AG20443 (cell line): ENCODE measurements at places on chromosomes 7 and 10.
A peak's percentile ranks its signal among the peaks of the same experiment; 100 is the strongest.

DNA sequence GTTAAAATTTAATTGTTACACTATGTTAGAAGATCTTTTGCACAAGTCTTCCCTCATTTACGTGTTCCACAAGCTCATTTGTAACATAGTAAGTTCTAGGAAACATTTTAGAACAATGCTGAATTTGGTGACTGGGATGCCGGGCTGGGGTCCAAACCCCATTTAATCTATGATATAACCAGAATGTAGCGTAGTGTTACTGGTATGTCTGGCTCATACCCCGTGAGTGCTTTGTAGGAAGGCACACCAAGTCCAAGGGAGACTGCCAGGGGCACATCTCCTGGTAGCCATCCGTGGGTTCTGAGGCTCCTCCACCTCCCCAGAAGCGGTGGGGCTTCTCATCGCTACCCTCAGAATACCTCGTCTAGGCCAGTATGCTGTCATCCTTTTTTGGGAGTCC is 21.3 kb upstream of the TMEM236 start:
- DNase-seq = peak; percentile 43

- peak; percentile 84 for DNase-seq
These were observed 121.2 kb downstream of the EMX2 start for GRCh38 chr10:117663750-117664149.

DNA sequence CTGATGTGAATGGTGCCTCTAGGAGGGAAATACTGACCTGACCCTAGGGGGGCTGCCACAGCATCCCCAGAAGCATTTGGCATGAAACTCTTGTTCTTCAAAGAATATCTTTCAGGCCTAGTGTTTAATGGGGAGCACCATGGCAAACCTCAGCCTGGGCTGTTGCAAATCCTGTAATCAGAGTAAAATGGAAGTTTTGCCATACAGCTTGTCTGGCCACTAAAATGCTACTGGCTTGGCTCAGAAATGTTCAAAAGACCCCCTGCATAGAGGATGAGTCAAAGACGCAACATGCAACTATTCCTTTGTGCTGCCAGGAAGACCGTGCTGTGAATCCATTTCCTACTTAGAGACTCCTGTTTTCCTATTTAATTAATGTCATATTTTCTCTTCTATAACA is 26.7 kb downstream of the HECW1 start:
- DNase-seq = peak; percentile 30

- DNase-seq = no peak
These were observed 356.2 kb downstream of the RNLS start for GRCh38 chr10:88226891-88227290.

DNA sequence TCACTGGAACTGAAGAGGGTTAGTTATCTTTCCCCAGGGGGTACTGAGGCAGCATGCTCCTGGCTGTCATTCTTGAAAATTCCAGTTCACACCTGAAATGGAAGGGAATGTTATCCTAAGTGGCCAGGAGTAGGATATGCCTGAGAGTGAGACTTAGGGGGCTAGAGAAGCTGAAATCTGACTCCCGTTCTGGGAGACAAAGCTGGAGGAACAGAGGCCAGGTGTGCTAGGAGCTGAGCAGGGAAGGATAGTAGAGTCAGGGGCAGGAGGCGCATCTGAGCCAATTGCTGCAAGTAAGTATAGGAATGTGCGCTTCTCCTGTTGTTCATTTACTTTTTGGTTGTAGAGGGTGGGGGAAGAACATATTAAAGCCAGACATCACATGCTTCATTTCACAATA is 58.1 kb upstream of the KIAA1217 start:
- DNase-seq = no peak

- DNase-seq = no peak
These were observed 71.3 kb upstream of the TES start for GRCh38 chr7:116139007-116139406.

DNA sequence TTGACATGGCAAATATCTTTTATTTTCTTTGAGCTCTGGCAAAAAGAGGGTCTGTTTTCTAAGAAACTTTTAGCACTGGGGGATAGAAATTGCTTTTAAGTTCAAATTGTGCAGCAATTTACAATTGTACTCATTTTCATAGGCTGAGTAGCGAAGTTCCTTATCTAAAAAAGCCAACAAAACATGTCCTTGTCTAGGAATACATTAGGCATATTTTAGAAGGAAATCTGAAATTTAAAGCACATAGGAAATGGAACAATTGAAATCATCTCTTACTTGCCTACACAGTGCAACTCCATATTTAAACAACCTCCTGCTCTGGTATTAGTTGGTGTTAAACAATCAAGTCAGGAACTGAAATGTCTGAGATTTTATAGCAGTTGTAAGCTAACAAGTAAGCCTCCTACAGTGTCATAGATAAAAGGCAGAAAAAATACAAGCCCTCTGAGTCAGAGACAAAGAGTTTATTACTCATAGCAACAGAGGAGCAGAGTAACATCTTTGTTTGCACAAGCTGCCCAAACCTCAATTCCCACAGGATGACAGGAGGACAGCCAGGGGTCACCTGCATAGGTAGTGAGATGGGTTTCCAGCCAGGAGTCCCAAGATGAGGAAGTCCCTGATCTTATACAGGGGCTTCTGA is 280.2 kb upstream of the HGF start:
- peak; percentile 76 for DNase-seq

DNA sequence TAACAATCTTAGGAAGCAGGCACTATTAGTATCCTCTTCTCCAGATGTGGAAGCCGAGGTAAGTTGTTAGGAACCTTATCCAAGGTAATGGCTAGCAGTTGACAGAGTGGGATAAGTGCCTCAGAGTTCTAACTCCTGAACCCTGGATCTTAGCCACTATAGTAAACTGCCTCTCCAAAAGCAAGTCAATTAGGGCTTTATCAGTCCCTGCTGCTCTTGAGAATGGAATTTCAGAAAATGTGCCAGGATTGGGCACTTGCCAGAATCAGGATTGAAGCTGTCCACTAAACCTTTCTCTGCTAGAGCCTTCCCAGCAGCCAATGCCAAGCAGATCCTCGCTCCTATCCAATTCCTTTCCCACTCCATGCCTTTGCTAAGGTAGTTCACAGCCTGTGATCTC is 777.5 kb upstream of the POM121L12 start:
- DNase-seq = no peak

DNA sequence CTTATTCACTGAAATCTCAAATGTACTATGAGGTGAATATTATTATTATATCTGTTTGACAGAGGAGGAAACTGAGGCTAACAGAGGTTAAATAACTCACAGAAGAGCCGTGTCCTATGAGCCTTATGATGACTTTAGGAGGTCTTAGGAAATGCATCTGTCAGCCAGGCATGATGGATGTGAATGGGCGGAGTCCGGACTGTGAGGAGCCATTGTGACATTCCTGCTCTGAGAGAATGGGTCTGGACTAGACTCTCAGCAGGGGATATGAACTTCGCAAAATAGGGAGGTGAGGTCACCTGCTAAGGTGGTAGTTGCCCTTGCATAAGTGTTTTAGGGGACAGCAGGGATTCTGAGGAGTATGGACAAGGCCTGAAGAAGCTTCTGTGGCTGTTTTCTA is 153.6 kb downstream of the TMEM178B start:
- DNase-seq = no peak

GRCh38 chr10:16923309-16923708 is 106.1 kb upstream of the RSU1 start:
- DNase-seq = no peak

- no peak for DNase-seq
These were observed 43.9 kb upstream of the KCND2 start for GRCh38 chr7:120229084-120229483.

- no peak for DNase-seq
These were observed 41.4 kb upstream of the ADO start for GRCh38 chr10:62763155-62763554.

- no peak for DNase-seq
These were observed 82.8 kb downstream of the NPSR1 start for GRCh38 chr7:34740840-34741239.

GRCh38 chr10:76301950-76302349 is 870.5 kb downstream of the LRMDA start:
- DNase-seq = no peak

DNA sequence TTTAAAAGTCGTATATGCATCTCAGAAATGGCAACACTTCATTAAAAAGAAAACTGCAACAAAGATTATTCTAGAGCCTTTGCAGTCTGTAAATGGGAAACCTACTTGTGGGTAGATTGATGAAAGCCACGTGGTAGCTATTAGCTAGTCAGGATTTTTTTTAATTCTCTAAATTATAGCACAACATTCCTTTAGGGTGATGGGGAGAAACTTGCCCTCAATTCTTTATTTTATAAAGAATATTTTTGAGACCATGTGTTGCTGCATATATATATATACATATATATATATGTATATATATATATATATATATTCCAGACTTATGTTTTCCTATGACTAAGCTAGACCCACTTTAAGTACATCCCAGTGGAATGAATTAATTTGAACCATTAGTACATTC is 118.0 kb downstream of the PPP1R3A start:
- DNase-seq = no peak

DNA sequence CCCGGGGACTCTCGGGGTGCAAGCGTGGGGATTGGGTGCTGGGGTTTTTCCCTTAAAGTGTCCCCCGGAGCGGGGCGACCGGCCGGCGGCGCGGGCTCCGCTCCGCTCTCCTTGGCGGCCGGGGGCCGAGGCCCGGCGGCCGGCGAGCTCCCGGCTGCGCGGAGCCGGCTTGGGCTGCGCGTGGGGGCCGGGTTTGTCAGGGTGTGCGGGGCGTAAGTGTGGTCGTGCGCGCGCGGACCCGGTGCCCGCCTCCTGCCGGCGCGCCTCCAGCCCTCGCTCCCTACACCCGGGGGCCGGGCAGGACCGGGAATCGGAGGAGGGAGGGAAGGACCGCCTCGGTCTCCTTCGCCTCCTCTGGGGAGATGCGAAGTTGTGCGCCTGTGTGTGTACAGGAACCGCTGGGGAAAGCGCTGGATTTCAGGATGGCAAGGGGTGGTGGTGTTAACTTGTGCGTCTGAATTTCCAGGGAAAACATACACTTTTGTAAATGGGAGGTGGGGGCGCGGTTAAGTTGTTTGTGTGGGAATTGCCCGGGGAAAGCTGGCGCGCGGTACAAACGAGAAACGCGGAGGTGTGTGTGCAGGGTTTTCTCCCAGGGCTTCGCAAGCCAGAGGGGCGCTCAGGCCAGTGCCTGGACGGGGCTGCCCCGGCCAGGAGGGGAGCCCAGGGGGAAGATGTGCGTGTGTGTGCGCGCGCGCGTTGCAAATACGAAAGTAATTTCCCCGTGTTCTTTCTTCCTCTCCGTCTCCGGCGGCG is 737 bp downstream of the ZMIZ1 start:
- peak; percentile 63 for DNase-seq

DNA sequence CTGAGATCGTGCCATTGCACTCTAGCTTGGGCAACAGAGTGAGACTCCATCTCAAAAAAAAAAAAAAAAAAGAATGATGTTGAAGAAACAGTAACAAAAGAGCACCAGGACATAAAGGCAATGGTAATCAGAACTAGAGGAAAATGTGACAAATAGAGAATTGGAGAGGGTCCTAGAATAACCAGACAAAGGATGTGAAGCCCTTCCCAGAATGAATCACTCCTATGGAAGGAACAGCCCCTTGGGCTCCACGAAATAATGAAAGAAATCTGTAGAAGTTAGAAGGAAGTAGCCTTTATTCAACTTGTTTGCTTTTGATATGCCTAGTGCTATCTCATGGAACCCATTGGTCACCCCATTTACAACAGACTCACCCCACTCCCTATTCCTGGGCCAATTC is 169.2 kb downstream of the SUGCT start:
- DNase-seq = no peak

GRCh38 chr7:2613931-2614600 is 17.7 kb upstream of the TTYH3 start:
- peak; percentile 75 for DNase-seq

GRCh38 chr10:133139551-133140065 is 20.4 kb upstream of the KNDC1 start:
- DNase-seq = no peak

DNA sequence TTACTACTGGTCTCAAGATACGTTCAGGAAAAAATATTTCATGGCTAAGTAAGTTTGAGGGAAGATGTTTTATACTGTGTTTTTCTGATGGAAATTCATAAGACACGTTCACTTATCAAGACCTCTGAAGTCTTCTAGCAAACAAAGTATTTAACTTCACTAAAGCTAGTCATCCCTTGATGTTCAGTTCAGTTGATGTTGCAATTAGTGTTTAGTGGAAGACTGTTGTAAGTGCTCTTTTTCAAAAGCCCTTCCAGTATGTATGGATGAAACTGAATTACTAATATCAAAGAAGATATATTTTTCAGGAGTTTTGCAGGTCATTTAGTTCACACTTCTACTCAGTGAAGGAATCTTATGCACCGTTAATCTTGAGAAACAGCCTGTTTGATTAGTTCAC is 25.1 kb downstream of the CUL1 start:
- DNase-seq = no peak

DNA sequence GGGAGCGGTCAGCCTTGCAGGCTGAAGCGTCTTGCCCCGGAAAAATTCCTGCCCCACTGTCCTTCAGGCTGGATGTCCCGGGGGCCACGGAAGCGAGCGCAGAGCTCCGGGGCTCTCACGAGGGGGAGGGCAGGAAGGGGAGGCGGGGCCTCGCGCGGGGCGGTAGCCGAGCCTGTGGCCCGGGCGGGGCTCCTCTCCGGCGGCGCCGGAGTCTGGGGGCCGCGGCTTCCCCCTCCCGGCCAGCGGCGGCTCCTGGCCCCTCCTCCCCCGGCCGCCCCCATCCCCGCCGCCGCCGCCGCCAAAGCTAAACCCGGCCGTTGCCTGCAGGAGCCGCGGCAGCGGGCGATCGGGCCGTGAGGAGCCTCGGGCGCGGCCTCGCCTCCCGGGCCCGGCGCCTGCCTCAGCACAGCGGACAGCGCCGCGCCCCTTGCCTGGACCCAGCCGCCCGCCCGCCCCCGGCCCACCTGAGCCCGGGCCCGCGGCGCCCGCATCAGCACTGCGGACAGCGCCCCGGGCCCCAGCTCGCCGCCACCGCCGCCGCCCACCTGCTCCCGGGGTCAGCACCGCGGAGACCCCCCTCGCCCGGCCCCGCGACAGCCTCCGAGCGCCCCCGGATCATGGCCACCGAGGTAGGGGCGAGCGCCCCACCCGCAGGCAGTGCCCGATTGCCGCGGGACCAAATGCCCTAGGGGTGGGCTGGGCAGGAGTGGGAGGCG is at the start of gene GOLGA7B:
Gene GOLGA7B (plus strand): TSS at position 157 of the 716 bp plus-strand sequence. CDS start 461 bp downstream, at position 618.
- DNase-seq = peak; percentile 78

DNA sequence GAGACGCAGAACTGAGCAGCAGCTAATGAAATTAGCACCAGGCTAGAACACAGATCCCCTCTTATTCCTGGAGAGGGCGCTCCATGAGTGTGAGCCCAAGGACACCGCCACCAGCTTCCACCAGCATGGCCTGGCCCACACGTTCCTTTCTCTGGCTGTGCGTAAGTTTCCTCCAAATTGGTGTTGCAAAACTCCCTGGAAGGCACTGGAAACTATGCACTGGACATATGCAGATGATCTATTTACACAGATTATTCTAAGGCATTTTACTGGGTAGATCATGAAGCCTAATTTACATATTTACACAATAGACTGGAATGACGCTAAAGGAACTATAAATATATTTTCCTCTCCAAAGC is 455.6 kb upstream of the FOXK1 start:
- no peak for DNase-seq

DNA sequence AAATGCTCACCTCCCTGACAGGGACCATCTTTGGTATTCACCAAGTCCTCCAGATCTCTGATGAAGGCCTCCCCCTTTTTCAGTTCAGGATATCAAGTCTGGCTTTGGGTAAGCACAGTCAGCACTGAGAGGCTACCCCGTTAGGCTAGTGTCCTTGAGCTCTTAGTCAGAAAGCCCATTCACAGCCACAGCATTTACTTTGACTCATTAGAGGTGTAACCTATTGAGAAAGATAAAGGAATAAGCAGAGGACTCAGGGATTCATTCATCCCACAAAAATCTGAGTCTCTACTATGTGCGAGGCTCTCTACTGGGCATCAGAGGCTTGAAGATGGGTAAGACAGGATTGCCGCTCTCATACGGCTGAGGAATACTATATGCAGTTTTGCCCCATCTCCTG is 14.0 kb upstream of the RAMP3 start:
- peak; percentile 44 for DNase-seq
